DND-41 (cell line): ENCODE measurements at places on chromosomes 7 and 10.

DNA sequence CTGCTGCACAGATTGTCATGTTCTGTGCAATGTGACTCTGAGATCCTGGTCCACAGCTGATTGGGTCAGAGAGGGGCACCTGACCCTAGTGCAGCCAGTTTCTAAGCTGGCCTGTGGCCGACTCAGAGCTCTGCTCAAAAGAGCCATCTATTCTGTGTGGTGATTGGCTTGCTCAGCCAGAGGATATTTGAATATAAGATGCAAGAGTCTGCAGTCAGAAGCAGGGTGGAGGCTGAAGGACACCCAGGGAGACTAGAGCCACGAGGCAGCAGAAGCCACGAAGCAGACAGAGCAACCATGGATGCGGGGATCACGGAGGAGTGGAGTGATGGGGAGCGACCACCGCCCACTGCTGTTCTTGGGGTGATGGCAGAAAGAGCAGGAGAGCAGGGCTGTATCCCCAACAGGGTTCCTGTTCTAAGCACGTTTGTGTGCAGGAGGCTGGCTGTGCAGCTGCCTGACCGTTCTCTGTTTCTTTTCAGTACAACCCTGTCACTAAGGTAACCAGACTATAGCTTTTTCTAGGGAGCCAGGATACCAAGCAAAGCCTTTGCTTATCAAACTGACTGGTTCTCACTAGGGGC is 19.5 kb upstream of the RHEB start:
- DNase-seq, result no peak

DNA sequence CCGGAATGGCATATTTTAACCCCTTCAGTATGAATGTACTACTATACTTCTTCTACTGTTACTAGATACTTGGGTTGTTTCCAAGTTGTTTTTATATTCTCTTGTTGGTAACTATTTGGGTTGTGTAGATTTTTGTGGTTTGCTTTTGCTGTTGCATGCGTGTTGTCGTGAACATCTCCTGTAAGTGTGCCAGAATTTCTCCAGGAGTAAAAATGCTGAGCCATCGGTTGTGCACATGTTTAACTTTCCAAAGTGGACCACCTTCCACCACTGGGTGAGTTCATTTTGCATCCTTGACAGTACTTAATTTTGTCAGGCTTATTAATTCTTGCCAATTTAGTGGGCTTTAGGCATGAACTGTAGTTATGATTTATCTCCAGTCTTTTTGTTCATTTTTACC is 47.9 kb downstream of the CSGALNACT2 start:
- no peak for DNase-seq

- DNase-seq, result no peak
Observed at GRCh38 chr7:30321882-30322192, 37.4 kb downstream of the ZNRF2 start.

DNA sequence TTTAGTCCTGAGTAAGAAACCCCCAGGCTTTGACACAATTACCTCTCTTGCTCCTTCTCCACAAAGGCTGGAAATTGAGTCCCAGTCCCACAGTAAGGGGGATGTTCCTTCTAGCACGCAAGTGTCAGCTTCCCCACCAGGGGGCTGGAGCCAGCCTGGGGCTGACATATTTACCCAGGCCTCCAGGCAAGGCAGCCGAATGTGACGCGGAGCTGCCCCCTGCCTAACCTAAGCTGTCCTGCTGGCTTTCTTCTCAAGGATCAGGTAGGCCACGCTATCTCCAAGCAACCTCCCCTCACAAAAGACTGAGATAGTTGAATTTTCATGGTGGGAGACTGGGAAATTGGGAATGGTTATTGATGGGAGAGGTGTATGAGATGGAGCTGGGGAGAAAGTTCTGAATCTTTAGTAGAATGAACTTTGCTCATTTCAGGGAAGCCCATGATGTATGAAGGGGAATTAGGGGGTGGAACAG is 19.2 kb upstream of the BMPER start:
- DNase-seq, result peak; percentile 8

- no peak for DNase-seq
Observed at GRCh38 chr7:116232350-116232749, 22.0 kb downstream of the TES start.

DNA sequence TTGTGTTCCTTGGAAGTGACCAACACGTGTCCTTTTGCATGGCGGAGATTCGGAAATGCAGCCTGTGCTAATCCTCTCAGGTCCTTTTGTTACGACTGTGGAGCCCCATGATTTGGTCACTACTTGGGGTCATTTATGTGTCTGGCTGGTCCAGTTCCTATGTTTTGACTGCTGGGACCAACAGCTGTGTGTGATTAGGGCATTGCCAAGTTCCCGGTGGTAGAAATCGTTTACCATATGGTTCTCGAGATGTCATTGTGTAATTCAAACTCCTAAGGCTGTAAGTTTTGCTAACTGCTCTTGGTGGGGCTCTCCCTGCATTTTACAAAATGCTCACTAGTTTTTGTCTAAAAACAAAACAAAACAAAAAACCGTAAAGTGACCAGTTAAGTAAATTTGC is 62.0 kb downstream of the CCNY start:
- no peak for DNase-seq

GRCh38 chr7:140609646-140610045 is 31.0 kb downstream of the DENND2A start:
- DNase-seq, result no peak

DNA sequence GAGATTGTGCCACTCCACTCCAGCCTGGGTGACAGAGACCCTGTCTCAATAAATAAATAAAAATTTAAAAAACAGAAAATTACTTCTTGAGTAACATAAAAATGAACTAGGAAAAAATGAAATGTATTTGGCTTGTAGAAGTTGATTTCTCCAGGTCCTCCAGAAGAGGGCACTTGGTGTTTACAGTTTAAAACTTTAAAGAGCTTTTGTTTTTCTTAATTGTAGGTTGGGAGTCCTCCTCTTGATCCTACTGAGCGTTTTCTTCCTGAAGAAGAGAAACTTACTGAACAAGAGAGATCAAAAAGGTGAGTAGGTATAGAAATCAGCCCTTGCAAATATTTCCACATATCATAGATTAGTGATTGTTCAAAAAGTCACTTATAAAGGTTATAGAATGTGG is 16.2 kb downstream of the KIFBP start:
- no peak for DNase-seq

GRCh38 chr7:26704786-26705185 is 159.6 kb downstream of the SKAP2 start:
- DNase-seq, result no peak

GRCh38 chr7:151711906-151712809 is 164.8 kb downstream of the PRKAG2 start:
- no peak for DNase-seq

DNA sequence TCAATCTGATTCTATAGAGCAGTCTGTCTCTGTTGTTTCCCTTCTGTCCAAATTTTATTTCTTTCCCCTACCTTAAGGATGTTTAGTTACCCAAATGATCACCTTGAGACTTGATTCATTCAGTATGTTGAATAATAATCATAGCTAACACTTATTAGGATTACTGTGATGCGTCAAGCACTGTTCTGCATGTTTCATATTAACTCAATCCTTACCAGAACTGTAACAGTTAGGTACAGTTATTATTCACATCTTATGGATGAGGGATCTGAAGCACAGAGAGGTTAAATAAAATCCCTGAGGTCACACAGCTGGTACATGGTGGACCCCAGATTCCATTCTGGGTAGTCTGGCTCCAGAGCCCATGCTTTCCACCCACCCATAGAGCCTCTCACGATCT is 97.9 kb upstream of the SAMD8 start:
- no peak for DNase-seq
